OCI-M1 (cell line): ENCODE measurements at places on chromosomes 1 and 21.

- DNase-seq = peak; percentile 34
Observed at GRCh38 chr21:37475186-37475868, 108.8 kb downstream of the DYRK1A start.

DNA sequence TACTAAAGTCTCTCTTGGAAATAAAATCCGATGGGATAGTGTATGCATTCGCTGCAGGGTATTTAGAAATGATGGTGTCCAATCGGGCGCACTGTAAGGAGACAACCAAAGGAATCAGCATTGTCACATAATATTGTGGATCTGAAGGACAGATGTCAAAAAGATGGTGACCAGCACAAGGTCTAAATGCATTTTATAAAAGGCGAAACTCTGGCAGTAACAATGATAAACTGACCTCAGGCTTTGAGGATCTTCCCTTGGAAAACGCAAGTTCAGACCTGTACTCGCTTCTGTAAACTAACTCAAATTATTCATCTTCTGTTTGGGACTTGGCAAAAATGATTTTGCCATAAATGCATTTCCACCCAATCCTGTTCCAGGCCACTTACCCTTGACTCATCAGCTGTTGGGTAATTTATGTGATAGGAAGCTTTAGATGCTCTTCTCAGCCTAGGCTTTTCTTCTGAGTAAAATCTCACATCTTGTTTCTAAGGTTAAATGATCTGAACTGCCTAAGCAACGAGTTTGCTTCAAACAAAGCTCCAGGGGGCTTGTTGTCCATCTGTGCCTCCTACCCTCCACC, 33.8 kb downstream of the STPG1 start:
- no peak for DNase-seq

GRCh38 chr1:159581422-159581821, 6.2 kb upstream of the APCS start:
- no peak for DNase-seq

- no peak for DNase-seq
Observed at GRCh38 chr1:235295902-235296350, 32.1 kb downstream of the ARID4B start.

- peak; percentile 52 for DNase-seq
Observed at GRCh38 chr1:83857103-83857502, 141.8 kb downstream of the TTLL7 start.

- DNase-seq = no peak
Observed at GRCh38 chr21:25359724-25360123, 247.6 kb downstream of the MRPL39 start.

- peak; percentile 37 for DNase-seq
Observed at GRCh38 chr1:196890668-196891067, 2.8 kb downstream of the CFHR4 start.
